WTC11 (cell line): ENCODE measurements at places on chromosomes 3 and 15.

GRCh38 chr3:46334741-46335478 lies 19.0 kb upstream of the CCR2 start:
- no peak for DNase-seq

- no peak for DNase-seq
These were observed 74.1 kb downstream of the ZNF280D start for GRCh38 chr15:56659197-56659596.

DNA sequence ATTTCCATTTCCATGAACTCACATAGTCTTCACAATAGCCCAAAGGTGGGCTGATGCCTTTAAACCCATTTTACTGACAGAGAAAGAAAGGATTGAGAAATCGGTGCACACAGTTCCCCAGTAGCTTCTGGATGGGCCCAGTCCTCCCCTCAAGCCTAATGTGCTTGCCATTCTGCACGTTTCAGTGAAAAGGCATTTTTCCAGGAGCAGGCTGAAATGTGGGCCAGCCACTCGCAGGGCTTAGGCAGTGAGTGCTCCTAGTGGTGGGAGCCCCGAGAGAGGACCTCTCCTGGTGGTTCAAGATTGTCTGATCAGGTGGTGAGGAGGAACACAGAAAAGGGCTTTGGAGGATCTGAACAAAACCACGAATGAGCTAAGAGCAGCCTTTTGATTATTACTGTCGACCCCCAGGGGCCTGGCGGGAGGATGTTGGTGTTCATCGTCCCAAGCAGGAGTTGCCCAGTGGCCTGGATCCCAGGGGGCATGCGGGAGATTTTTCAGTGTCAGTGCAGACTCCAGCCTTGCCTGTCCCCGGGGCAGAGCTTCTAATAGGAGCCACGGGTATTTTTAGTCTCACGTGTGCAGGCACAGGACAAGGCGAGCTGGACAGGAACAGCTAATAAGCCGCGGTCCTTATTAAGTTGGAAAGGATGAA lies 8.7 kb upstream of the KY start:
- DNase-seq: no peak

- DNase-seq: no peak
These were observed 1.9 kb downstream of the UBP1 start for GRCh38 chr3:33438284-33438668.

DNA sequence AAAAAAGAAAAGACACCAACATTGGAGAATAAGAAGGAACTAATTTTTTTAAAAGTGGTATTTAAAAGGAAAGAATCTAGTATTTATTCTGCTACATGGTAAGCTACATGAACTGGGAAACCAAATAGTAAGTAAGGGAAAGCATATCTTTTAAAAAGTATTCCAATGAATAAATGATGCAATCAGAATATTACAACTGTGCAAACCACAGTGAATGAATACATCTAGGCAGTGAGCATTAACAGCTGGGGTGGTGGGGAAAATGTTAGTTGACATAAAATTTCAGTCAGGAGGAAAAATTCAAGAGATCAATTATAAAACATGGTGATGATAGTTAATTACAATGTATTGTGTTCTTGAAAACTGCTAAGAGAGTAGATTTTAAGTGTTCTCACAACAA lies 16.9 kb downstream of the ICE2 start:
- DNase-seq: no peak

DNA sequence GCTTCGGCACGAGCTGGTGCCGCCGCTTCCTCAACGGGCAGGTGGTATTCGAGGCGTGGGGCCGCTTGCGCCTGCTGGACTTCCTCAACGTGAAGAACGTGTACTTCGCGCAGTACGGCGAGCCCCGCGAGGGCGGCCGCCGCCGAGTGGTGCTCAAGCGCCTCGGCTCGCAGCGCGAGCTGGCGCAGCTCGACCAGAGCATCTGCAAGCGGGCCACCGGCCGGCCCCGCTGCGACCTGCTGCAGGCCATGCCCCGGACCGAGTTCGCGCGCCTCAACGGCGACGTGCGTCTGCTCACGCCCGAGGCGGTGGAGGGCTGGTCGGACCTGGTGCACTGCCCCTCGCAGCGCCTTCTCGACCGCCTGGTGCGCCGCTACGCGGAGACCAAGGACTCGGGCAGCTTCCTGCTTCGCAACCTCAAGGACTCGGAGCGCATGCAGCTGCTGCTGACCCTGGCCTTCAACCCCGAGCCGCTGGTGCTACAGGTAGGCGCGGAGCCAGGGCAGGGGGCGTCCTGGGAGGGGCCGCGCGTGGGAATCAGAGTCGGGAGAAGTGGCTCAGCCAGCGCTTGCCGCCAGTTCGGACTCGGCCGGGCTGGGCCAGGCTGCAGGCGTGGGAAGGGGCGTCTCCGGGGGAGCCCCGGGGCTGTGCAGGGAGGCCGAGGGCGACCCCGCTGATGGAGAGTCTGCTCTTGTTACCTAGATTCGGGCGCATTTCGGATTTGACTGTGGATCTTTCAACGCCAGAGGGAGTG lies 1.1 kb downstream of the DIPK2A start:
- DNase-seq: peak; percentile 59

- DNase-seq: no peak
These were observed 272.5 kb upstream of the ARHGEF26 start for GRCh38 chr3:153848702-153849101.

DNA sequence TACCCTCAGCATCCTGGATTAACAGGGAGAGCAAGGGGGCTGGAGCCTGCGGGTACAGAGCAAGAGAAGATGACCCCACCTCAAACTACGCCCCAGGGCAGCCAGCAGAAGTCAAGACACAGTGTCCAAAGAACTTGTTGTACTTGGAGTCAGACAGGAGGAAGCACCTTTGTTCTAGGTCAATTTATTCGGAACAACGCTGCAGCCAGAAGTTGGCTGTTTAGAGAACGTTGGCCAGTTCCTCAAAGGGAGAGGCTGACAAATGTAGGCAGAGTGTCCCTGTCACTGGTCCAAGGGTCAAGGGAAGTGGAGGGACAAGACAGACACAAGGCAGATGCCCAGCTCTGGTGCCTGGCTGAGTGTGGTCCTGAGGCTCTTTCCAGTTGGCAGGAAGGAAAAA lies 32.1 kb upstream of the PIAS1 start:
- DNase-seq: no peak
